ENCODE measurements at places on chromosomes 4 and X.

- no peak for DNase-seq
Observed at GRCh38 chrX:149699761-149700160, 12.1 kb upstream of the MAGEA11 start.

DNA sequence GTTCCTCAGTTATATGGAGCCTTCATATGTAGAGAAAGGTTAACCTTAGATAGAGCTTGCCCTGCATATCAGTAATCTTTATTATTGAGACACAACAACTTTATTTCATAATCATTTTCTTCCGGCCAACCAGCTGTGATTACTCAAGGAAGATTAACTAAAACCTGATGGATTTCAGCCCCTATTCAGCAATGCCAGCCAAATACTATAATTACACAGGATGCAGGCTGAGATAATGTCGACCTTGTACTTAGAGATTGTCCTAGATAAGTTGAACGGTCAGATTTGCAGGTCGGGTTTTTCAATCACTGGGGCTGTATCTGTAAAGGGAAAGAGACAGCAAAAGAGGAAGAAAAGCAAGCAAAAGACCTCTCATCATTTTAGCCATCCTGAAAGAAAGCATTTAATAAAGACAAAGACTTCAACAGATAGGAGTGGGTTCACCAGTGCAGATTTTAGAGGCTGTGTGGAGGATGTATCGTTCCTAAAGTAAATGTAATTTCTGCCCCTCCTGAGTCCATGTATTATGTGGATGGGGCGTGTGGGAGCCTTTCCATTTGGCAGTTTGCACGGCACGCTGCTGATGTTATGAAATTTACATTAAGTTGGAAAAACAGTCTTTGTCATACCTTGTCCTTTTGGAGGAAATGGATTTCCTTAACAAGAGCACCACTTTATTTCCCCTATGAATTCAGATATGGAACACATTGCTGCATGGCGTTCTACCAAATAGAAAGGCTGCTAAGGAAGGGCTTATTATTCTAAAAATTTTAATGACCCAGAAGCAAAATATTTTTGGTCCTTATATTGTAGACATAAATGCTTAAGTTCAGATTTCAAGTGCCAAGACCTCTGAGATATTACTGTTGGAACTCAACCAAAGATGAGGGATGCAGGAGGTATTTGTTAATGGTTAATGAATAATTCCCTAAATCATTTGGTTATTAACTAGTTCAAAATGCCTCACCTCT lies 496.7 kb downstream of the SPRY1 start:
- no peak for DNase-seq

DNA sequence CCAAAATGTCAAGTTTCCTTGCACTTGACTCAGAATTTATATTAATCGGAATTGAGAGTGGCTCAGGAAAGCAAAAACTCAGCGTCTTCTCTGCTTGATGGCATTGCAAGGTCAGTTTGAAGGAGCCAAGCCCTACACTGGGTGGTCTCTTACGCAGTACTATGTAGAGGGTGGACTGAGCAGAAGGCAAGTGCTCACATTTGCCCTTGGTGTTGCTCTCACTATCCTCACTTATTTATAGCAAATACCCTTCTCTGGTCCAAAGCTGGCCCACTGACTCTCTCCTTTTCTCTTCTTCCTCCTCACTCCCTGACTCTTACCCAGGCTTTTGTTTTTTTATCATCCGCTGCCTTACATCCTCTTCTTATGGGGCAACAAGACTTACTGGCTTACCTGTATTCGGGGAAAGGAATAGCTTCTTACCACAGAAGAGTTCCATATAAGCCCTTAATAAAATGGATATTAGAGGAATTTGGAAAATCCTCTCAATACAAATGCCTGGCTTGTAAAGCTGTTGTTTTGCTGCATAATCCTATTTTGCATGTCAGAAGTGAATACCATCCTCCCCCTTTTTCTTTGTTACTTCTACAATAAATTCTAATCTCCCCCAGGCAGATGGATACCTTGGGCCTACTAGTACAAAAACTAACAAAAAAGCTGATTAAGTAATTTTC lies 24.8 kb upstream of the GATB start:
- no peak for DNase-seq

DNA sequence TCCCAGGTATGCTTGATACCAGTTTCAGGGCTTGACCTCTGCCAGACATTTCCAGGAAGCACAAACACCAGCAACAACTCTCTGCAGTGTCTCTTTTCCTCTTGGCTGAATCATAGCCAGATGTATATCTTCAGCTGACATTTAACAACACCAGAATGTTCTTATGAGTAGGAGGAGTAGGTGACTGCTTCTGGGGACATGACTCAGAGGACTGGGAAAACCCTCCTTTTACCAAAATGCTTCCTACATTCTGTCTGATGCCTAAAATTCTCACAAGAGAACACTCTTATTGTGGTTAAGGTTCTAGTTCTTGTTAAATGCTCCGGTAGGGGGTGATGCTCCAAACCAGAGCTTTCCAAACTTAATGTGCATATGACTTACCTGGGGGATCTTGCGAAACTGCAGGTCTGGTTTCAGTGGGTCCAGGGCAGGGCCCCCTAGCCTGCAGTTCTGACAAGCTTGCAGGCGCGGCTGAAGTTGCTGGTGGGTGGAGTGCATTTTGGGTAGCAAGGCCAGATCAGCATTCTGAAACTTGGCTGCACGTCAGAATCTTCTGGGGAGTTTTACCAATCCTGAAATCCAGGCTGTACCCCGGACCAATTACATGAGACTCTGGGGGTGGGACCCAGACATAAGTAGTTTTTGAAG lies 329.3 kb upstream of the RPS6KA3 start:
- DNase-seq: no peak

- DNase-seq: no peak
Observed at GRCh38 chr4:30847167-30847566, 127.0 kb downstream of the PCDH7 start.

GRCh38 chr4:54783402-54784110 lies 125.8 kb downstream of the KIT start:
- DNase-seq: no peak

GRCh38 chrX:147405764-147406163 lies 506.0 kb upstream of the FMR1 start:
- no peak for DNase-seq

DNA sequence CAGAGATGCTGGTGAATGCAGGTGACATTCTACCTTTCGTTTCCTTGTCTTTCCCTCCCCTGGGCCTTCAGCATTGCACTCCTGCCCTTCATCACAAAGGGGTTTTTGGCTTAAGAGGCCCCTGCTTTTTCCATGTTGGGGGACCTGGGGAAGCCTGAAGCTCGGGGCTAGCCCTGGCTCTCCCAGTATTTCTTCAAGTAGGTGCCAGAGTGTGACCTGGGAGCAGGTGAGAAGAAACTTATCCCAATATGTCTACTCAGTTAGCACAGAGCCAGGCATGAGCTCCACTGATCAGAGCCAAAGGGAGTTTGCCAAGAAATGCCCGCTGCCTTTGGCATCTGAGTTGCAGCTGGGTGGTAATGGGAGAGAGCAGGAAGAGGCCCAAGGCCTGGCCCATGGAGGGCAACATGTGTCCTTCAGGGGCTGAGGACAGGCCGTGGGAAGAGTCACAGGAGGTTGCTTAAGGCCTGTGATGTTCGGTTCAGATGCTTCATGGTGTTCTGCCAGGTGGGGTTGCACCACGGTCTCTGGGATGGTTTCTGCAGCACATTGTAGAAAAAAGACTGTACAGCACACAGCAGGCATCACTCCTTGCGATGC lies 7.6 kb downstream of the PRRG3 start:
- no peak for DNase-seq

DNA sequence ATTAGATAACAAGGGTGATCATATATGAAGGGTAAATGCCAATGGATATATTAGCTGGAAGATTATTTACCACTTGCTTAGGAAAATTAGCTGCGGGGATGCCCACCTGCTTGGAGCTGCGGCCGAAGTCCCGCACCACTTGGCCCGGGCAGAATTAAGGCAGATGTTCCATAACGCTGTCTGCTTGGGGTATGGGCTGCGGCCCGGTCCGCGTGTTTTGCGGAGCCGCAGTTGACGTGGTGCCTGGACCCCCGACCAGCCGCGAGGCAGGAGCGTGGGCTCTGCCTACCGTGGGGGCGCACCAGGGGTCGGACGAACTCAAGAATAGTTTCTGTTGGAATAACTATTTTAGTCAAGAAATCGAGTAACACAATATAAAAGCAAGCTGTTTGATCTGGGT lies 235.2 kb downstream of the CPXCR1 start:
- no peak for DNase-seq

- DNase-seq: no peak
Observed at GRCh38 chrX:32545101-32545500, 666.2 kb downstream of the DMD start.

GRCh38 chr4:6668391-6668790 lies 25.3 kb upstream of the S100P start:
- DNase-seq: no peak
